ENCODE measurements at places on chromosomes 12 and 14.

DNA sequence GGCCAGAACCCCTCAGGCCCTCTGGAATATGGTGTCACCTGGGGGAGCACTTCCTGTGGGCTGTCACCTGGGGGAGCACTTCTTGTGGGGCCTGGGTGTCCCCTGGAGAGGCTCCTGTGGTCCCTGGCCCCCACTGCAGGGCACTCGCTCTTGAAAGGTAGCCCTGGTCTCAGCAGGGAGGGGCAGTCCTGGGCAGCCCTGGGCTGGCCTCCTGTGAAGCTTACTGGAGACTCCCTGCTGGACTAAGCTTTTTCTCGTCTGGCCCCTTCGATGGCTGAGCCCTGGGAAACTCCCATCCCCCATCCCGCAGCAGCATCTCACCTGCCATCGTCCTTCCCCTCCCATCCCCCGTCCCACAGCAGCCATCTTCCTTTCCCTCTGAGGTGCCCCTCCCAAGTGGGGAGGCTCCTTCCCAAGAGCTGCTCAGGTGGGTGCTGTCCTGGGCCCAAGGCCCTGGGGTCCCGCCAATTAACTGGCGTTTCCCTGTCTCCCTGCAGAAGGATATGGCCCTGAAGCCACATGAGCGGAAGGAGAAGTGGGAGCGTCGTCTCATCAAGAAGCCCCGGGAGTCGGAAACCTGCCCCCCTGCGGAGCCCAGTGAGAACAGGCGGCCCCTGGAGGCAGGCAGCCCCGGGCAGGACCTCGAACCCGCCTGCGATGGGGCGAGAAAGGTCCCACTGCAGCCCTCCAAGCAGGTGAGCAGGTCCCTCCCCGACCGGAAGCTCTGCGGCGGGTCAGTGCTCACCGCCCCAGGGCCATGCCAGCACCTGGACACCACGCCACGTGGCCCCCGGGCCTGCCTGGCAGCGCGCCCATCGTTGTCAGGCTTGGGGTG lies 17.9 kb downstream of the FBRSL1 start:
- DNase-seq = no peak

DNA sequence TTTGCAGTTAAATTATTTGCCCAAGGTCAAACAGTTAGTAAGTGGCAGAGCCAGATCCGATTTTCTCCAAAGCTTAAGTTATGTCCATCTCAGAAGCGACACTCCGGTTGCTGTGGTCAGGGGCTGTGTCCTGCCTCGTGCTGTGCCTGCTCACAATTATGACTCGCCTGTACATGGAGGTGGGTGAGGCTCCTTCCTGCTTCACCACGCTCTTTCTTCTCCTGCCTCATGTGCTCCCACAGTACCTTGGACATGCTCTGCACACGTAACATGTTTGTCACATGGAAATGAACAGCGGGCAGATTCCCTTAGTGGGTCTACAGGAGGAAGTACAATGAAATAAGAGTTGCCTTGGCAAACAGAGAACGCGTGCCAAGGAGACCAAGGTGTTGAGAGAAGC lies 62.2 kb upstream of the CCND2 start:
- no peak for DNase-seq

GRCh38 chr14:34362641-34363251 lies 99.3 kb downstream of the SPTSSA start:
- no peak for DNase-seq

DNA sequence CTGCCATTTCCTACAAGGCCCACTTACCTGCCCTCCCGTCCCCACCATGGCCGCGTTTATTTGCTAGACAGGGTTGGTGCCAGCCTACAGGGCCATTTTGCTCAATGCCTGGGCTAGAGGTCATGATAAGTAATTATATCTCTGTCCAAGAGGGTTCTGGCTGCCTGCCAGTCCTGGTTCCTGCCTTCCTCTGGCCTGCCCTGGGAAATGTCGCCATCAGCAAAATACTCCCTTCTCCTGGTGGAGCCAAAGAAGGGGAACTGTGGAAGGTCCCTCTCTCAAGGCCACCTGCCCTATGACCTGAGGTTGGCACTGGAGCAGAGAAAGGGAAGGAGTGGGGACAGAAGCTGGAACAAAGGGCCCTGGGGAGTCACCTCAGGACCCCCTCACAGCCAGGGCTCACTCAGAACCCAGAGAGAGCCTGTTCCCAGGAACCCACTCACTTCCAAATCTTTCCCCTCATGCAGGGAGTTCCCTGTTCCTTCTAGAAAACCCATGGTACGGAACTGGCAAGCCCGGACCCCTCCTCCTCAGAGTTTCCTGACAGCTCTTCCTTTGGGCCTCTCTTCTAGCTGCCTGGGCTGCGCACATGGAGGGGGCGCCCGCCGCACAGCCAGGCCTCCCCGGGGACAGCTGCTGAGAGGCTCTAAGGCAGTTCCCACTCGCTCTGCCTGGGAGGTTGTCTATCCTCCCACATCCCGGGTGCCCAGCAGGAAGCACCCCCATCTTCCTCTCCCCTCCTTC lies 280.5 kb downstream of the DPF3 start:
- DNase-seq = no peak

DNA sequence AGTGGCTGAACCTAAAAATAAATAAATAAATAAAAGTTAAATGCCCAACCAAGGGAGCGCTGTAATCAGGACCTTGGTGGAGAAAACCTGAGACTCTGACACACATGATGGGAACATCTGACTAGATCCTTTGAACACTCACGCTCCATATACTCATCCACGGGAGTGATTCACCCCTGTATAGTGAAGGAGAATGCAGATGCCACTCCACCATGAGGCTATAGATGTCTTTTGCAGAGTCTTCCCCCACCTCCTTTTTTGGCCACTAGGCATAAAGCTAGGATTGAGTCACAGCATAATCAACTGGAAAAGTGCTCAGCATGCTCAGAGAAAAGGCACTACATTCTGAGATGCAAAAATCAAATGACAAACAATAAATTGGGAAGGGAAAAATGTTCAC lies 19.0 kb downstream of the ADAM20 start:
- no peak for DNase-seq

GRCh38 chr14:26078561-26078960 lies 519.3 kb downstream of the NOVA1 start:
- no peak for DNase-seq

DNA sequence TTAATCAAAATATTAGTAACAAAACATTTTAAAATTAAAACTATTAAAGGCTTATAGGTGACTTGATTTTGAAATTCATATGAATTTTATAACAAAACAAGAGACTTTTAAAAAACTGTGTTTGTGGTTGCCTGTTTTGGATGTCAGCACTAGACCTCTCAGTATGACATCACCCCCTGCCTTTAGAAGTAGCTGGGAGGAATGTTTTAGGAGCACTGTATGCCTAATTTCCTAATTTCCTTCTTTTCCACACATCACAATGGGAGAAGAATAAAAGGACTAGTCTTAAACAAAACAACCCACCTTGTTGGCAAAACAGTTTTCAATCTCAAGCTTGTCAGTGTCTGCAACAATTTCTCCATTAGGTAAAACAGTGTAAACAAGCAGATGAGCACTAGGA lies 48.1 kb upstream of the PZP start:
- DNase-seq = no peak

DNA sequence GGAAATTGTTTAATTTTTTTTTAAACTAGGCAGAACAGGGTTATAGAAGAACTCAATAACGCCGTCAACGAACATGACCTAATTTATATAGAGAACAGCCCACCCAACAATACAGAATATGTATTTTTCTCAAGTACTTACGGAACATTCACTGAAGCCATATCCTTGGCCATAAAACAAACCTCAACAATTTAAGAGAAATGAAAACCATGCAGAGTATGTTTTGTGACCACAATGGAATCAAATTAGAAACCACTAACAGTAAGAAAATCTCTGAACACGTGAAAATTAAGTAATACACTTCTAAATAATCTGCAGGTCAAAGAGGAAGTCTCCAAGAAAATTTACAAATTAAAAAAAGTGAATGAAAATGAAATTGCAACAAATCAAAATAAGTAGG lies 9.4 kb downstream of the SART3 start:
- no peak for DNase-seq

DNA sequence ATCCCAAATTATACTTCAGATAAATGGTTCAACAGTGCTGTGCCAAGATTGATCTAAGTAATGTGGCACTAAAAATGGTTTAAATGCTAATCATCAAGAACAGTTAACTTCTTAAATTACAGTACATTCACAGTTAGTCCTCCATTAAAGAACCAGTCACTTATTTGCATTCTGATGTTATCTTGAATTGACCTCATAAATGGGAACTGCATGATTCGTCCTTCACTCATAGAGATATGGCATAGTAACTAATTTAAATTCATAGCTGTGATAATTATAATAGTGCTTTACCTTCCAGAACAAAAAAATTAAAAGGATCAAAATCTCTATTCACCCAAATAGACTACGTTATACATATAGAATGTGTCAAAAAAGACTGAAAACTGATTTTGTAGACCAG lies 61.1 kb downstream of the COCH start:
- DNase-seq = no peak
